GM12878 (cell line): ENCODE measurements at places on chromosomes 7 and 10. TPM values are rescaled to one million over a fixed set of nuclear protein-coding genes. Genes with fewer than 3 reads are reported as not detected.

The CUTC gene
- total RNA-seq: 25.7 and 26.7 TPM in 2 replicates

The TMEM178B gene
- 0.03 and 0.05 TPM in 2 replicates for total RNA-seq

- H3K4me1 ChIP-seq: no peaks in the 10 kb centered on the region
- H3K36me3 ChIP-seq: no peaks in the 10 kb centered on the region
- no peak for DNase-seq
- H3K27ac ChIP-seq: no peak overlapping the region
- H3K27me3 ChIP-seq: no peaks in the 10 kb centered on the region
- H3K4me3 ChIP-seq: no peak overlapping the region
Observed at GRCh38 chr10:131662851-131663250, 238.0 kb upstream of the PPP2R2D start.

GRCh38 chr10:32376097-32376496 is 29.1 kb upstream of the EPC1 start:
- H3K4me1 ChIP-seq: no peaks in the 10 kb centered on the region
- no peaks in the 10 kb centered on the region for H3K36me3 ChIP-seq
- no peaks in the 10 kb centered on the region for H3K27me3 ChIP-seq
- H3K27ac ChIP-seq: peak overlapping the region; percentile 75; the same call in 1 of the 2 replicates
- peak overlapping the region; percentile 77 for H3K4me3 ChIP-seq
